GM10248 (cell line): ENCODE measurements at places on chromosomes 11 and 22.

- DNase-seq: no peak
These were observed 29.3 kb downstream of the SLN start for GRCh38 chr11:107682572-107682971.

GRCh38 chr11:8317159-8317558, 53.5 kb upstream of the LMO1 start:
- DNase-seq: no peak

GRCh38 chr11:126061707-126062678, 673 bp downstream of the CDON start:
- peak; percentile 23 for DNase-seq

DNA sequence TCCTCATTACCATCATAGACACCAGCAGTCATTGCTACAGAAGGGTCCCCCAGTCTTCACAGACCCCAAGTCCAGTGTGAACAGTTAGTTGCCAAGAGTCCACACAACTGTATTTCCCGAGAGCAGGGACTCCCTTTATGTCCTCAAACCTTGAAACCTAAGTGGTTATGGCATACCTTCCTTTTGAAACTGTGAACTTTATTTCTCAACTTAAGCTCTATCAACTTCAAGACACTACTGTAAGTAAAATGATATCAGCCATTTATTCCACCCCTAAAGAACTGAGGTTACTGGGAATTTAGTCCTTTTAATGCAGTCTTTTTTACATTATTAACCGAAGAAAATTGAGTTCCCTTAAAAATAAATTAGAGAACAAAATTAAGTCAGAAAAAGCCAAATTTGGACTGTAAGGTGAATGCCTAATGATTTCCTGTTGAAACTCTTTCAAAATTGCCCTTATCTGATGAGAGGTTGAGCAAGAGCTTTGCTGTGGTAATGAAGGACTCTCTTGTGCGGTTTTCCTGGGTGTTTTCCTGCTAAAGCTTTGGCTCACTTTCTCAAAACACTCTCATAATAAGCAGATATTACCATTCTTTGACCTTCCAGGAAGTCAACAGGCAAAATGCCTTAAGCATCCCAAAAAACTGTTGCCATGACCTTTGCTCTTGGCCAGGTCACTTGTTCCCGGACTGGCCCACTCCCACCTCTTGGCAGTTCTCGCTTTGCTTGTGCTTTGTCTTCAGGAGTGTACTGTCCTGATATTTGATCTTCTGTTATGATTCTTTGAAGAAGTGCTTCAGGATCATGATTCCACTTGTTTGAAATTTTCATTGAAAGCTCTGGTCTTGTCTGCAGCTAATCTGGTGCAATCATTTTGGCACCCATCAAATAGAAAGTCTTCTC, 765.4 kb upstream of the ANO3 start:
- no peak for DNase-seq

DNA sequence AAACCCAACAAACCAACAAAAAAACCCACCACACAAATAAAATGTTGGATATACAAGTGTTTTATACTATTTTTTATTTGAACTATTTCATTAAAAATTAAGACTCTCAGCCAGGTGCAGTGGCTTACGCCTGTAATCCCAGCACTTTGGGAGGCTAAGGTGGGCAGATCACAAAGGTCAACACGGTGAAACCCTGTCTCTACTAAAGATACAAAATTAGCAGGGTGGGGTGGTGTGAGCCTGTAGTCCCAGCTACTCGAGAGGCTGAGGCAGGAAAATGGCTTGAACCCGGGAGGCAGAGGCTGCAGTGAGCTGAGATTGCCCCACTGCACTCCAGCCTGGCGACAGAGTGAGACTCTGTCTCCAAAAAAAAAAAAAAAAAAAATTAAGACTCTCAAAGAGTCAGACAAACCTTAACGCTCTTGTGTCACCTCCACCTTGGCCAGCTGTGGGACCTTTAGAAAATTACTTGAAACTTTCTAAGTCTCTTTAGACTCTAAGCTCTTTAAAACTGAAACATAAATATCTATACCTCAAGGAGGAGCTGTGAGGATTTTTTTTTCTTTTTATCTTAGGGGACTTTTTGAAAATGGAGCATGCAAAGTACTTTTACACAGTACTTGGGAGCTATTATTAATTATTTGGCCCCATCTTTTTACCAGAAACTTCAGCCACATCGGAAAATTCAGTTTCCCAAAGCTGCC, 68.4 kb upstream of the CLNS1A start:
- DNase-seq: no peak

DNA sequence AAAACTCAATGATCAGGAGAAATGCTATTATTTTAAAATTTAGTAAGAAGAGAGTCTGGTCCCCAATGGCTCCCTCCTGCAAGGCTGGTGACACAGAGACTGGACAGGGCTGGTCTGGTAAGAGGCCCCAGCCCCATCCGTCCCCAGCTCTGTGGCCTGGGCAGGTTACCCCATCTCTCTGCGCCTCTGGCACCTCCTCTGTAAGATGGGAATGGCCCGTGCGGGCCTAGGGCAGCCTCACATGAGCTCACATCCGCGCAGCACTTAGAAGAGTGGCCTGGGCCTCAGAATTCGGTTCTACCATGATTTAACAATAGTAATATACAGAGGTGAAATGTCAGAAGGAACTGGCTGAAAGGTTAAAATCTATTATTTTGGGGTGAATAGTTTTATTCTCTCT, 1.2 kb downstream of the APOBEC3F start:
- no peak for DNase-seq

GRCh38 chr11:79661373-79661772, 220.5 kb upstream of the TENM4 start:
- DNase-seq: no peak

- no peak for DNase-seq
These were observed 3.8 kb upstream of the TPST2 start for GRCh38 chr22:26593763-26594162.

GRCh38 chr11:71443736-71444445, 4.3 kb downstream of the DHCR7 start:
- no peak for DNase-seq

- DNase-seq: peak; percentile 70
These were observed 135.1 kb downstream of the BCR start for GRCh38 chr22:23315341-23315917.

- no peak for DNase-seq
These were observed 32.6 kb upstream of the PRAME start for GRCh38 chr22:22591348-22592299.

GRCh38 chr11:5291207-5291838, 10.4 kb downstream of the OR51B4 start:
- DNase-seq: peak; percentile 40

- no peak for DNase-seq
These were observed 9.2 kb upstream of the NARS2 start for GRCh38 chr11:78583889-78584288.

DNA sequence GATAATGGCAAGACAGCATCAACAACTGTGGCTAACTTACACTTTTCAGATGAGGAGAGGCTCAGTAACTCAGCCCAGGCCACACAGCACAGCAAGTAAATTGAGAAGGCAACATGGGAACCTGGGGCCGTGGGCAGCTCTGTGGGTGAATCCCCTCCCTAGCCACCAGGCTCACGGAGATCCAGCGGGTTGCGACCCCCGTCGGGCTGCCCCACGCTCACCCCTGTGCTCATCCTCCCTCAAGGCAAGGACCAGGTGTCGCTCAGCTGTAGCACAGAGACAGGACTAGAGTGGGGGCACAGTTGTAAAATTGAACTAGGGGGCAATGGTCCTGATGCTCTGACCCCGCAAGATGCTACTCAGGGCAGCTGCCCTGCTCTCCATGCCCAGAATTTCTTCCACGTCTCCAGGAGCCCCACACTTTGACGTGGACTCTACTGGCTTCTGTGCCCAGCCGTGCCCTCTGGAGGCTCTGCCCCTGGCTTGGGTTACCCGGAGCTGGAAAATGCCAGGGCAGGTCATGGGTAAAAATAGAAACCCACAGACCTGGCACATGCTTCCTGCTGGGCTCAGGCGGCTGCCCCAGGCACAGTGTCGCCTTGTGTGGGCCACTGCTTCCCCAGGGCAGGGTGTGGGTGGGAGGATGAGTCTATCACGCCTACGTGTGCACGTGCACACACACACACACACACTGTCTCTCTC, 9.0 kb downstream of the TUBA8 start:
- no peak for DNase-seq

GRCh38 chr11:106400949-106401570, 323.6 kb downstream of the AASDHPPT start:
- no peak for DNase-seq

DNA sequence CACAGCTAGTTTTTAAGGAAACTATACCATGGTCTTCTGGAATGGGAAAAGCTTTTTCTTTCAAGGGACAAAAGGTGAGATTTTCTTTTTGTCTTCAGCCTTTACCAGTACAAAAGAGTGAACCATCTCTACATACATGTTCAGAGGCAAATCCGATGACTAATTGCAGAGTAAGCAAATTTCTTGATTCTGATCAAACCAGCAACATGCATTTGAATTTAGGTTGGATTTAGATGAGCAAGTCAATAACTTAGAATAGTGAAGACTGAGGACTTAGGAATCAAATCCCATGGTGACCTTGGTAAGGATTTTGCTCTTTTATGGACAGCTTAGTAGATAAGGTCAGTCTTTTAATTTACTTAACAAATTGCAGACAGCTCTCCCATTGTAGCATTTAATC, 65.9 kb upstream of the BLID start:
- no peak for DNase-seq
